NCI-H1105 treated with DMSO at 0.1 percent for 48 hours (cell line): ENCODE measurements at places on chromosomes 1 and 21.

GRCh38 chr1:68470388-68470970, 20.7 kb upstream of the RPE65 start:
- no peak for DNase-seq

DNA sequence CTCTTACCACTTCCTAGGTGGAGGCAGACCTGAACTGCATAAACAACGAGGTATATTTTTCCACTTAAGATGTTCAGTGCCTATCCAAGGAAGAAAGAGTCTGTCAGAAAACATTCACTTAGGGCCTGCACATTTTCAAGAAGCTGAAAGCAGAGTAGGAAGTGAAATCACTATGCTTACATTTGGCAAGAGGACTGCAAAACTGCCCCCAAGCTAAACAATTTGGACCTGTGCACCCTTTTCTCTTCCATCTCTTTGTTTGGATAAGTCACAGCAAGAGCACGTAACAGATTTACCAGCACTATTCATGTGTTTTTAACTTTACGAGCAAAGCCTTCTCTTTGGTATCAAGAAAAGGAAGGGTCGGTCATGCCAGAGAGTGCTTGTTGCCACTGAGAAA, 13.2 kb upstream of the BEND5 start:
- DNase-seq: no peak

- DNase-seq: peak; percentile 27
These were observed 227.9 kb downstream of the KCNT2 start for GRCh38 chr1:196380316-196380715.

GRCh38 chr1:202752774-202753173, 42.5 kb upstream of the SYT2 start:
- no peak for DNase-seq

- DNase-seq: no peak
These were observed 66.1 kb upstream of the RHOU start for GRCh38 chr1:228669242-228669585.

DNA sequence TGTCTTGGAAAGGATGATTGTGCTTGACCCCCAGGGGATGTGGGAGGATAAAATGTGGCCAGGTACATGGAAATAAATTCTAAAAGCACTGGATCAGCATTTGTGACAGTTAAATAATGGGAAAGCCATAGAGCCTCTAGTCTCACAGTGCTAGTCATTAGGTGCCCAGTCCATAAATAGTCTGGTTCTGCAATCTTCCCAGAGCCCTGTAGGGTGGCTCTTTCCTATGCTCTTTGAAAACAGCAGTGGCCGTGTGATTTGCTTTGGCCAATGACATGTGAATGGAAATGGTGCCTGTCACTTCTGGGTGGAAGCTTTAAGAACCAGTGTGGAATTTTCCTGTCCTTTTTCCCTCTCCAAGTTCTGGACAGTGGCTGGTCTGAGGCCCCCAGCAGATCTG, 113.2 kb downstream of the TRABD2B start:
- no peak for DNase-seq

GRCh38 chr1:232728507-232729263, 76.5 kb upstream of the MAP10 start:
- DNase-seq: no peak

- no peak for DNase-seq
These were observed 394.0 kb upstream of the CXADR start for GRCh38 chr21:17118638-17119384.

DNA sequence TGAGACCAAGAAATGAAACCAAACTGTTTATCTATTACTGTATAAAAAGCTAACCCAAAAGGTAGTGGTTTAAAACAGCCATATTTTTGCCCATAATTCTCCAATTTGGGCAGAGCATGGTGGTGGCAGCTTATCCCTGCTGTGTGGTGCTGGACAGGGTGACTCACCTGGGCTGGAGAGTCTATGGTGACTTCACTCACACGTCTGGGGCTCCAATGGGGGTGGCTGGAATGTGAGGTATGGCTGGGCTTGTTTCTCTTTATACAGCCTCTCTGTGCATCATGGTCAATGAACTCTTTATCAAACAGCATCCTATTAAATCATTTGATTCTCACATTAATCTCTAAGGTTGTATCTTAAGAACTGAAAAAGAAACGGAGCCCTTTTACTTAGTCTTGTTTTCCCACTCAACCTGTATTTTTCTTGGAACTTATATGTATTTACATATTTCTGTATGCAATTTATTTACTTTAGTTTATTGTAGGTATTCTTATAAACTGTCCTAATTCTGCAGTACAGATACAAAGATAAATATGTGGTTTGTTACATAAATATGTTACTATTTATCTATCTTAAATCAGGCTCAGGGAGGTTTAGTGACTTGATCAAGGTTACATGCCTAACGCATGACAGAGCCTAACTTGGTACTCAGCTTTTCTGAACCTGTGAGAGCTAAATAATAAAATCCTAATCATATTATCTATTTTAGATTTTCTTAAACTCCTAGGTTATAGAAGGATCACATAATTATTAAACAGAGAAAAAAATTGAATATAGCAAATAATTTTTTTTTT, 37.5 kb upstream of the WLS start:
- DNase-seq: no peak

DNA sequence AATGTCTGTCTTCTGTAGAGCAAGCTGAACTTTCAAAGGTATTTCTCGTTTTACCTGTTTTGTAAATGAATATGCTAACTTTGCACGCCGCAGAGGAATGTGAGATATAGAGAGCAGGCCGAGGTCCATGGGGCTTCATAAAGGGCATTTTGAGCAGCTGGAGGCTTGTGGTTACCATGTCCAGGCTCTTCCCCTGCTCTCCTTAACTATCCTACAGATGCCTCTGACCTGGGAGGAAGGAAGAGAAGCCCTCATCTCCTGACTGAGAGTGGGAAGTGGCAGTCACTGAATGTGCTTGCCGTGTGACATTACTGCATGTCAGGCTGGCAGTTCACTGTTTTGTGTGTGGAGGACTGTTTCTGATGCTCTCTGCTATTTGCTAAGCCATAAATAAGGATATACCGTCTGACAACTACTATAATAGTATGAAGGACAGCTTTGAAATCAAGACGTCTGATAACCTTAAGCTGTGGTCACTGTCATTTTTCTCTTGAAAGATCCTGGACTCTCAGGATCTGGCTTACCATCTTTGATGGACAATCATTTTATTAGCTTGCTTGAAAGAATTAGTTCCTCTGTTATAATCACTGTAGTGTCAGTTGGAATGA, 92.2 kb downstream of the DYRK1A start:
- DNase-seq: no peak
